ENCODE measurements at places on chromosomes 12 and 14.

DNA sequence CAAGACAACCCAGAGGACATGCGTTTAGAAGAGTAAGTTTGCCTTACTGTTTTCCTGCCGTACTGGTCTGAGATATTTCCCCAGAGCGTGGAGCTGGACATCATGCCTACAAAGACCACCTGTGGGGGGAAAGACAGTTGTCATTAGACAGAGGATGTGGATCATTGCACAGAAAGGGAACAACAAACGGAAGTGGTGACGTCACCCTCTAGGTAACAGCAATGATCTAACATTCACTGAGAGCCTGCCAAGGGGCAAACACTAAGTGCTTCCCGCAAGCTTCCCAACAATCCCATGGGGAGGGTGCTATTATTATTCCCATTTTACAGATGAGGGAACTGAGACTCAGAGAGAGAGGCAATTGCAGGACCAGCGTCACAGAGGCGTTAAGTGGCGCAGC lies 48.5 kb downstream of the SVOP start:
- no peak for DNase-seq

DNA sequence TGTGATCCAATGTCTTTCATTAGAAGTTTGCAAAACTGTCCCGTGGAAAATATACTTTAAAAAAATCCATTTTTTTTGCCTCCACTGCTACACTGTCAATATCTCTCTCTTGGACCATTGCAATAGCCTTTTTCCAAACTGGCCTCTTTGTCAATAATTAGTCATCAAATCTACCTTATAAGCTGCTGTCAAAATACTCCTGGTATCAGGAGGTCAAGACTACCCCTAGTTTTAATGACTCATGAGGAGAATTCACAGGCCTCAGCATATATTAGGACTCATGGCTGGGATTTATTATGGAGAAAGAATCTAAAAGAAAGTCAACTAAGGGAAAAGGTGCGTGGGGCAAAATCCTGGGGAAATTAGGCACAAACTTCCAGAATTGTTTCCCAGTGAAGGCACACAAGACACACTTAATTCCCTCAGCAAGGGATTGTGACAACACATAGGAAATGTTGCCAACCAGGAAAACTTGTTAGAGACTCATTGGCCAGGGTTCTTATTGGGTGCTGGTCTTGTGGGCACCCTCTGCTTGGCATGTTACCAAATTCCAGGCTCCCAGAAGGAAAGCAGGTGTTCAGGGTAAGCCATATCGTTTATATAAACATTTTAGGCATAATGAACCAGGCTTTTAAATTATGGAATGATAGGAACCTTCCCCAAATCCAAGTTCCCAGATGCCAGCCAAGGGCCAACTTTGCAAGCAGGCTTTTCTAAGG lies 56.1 kb downstream of the TMEM117 start:
- DNase-seq: no peak

DNA sequence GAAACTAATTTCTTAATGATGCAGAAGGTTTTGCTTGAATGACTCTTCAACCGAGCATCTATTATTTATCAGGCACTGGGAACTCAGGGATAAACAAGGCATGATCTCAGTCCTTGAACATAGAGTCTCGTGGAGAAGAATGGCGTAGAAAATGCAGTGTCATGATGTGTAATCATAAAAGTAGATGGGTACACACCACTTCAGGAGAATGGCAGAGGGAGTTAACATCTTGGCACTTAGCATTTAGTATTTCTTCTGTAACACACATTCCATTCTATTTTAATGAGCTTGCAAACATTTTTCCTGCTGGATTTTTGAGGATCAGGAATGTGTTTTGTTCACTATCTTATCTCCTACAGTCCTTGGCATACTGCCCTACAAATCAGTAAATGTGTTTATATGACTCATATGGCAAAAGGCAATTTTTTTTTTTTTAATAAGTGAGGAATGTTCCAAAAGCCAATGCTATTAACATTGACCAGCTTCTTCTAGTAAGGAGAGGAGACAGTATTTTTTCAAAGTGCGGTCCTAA lies 3.8 kb downstream of the TXNRD1 start:
- DNase-seq: no peak

DNA sequence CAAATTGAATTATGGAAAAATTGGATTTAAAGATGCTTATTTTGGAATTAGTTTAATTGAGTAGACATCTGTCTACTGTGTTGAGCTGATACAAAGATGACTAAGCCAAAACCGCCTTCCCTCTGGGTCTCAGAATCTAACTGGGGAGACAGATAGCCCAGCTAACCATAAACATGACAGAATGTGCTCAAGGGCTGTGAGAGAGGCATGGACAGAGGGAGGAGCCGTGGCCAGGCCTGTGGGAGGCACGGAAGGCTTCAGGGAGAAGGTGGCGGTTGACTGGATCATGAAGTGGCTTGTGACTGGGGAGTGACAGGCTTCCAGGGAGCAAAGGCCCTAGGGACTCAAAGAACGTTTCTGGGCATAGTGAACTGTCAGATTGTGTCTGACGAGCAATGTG lies 74.6 kb downstream of the DACT1 start:
- DNase-seq: no peak

- DNase-seq: no peak
Observed at GRCh38 chr12:24038211-24038997, 88.9 kb upstream of the SOX5 start.

DNA sequence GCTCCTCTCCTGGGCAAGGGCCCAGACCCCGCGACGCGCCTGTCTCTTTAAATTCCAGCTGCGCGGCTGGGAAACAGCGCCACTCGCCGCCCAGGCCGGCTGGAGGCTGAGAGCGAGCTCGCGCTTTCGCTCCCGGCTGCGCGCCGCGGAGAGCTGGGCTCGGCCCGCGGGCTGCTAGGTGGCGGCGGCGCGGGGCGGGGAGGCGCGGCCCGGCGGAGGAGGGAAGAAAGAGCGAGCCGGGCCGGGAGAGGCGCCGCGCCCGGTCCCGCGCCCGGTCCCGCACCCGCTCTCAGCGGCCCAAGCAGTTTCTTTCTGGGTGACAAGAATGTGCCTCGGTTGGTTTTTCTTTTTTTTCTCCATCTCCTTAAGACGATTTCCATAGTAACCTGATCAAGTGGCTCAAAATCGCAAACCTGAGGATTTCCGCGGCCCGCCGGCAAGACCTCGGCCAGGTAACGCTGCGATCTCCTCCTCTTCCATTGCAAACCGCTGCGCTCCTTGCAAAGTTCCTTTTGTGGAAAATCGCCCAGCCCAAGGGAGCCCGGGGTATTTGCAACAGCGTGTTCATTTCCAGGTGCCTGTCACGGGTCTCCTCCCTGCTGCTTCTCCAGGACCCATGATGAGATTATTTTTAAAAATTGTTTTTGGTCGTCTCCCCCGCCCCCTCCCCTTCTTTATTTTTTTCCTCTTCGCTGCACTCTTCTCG lies 259.5 kb upstream of the E2F7 start:
- no peak for DNase-seq

Data from CD4-positive, alpha-beta T cell treated with Interleukin-4 for 4 hours (primary cell).